ENCODE measurements at places on chromosomes 5 and 9. TPM values are rescaled to one million over a fixed set of nuclear protein-coding genes. Genes with fewer than 3 reads are reported as not detected.

Gene ORM2
- total RNA-seq, result not detected

Gene PHAX
- 33.3 TPM for total RNA-seq

Gene EFNA5
- total RNA-seq, result not detected

Gene OBP2B
- total RNA-seq, result not detected

Gene STPG3
- total RNA-seq, result 0.37 TPM

Gene C9
- total RNA-seq, result not detected

Gene CENPK
- total RNA-seq, result 15.1 TPM

Gene CFAP77
- total RNA-seq, result not detected

Gene BARHL1
- not detected for total RNA-seq

Gene PCDHA9
- not detected for total RNA-seq

Gene SLC34A3
- total RNA-seq, result not detected

Gene HCN1
- not detected for total RNA-seq

Gene ECM2
- total RNA-seq, result not detected

Gene OR1Q1
- not detected for total RNA-seq

DNA sequence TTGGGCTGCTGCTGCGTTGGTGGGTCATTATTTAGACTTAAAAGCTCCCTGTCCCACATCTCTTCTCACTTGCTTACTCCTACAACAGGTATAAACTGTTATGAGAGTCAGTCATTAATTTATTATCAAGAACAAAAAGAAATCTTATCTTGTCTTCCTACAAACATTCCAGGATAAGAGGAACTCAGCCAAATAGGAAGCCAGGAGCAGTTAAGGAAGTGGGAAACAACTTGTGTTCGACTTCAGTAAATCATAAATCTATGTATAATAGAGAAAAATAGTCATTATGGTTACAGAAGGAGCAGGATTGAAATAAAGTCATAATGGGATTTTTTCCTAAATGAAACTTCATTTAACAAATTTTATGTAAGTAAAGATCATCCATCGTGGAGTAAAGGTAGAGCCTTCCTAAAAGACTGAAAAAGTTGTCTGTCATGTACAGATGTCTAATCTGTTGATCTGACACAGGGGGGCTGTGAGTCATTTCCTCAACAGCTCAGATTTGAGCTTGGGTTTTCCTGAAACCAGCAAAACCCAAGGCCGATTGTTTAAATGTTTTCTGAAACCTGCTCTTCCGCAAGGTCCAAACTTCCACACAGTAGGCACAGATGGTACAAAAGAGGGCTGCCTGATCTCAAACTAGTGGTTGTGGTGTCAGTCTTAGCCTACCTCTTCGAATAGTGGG, 25.3 kb upstream of the LRRTM2 start:
- no peak for DNase-seq
- H3K36me3 ChIP-seq, result peaks cover 46% of the 10 kb centered on the region
- H3K4me3 ChIP-seq, result no peak overlapping the region
- H3K27ac ChIP-seq, result no peak overlapping the region
- H3K4me1 ChIP-seq, result peaks cover 13% of the 10 kb centered on the region

- H3K4me3 ChIP-seq, result no peak overlapping the region
- no peaks in the 10 kb centered on the region for H3K36me3 ChIP-seq
- DNase-seq, result no peak
- H3K27me3 ChIP-seq, result peaks cover 5% of the 10 kb centered on the region
- H3K27ac ChIP-seq, result no peak overlapping the region
These were observed 71.1 kb upstream of the NEURL1B start for GRCh38 chr5:172569861-172570558.

GRCh38 chr5:7873216-7873615, 4.3 kb downstream of the MTRR start:
- peaks cover 72% of the 10 kb centered on the region for H3K36me3 ChIP-seq
- no peak for DNase-seq
- peak overlapping the region; percentile 20 for H3K27ac ChIP-seq
- peaks cover 46% of the 10 kb centered on the region for H3K4me1 ChIP-seq

GRCh38 chr5:61965490-61965889, 340.5 kb upstream of the KIF2A start:
- no peak overlapping the region for H3K27ac ChIP-seq
- no peak overlapping the region for H3K4me3 ChIP-seq
- no peaks in the 10 kb centered on the region for H3K4me1 ChIP-seq
- peaks cover 4% of the 10 kb centered on the region for H3K27me3 ChIP-seq
- no peaks in the 10 kb centered on the region for H3K36me3 ChIP-seq

DNA sequence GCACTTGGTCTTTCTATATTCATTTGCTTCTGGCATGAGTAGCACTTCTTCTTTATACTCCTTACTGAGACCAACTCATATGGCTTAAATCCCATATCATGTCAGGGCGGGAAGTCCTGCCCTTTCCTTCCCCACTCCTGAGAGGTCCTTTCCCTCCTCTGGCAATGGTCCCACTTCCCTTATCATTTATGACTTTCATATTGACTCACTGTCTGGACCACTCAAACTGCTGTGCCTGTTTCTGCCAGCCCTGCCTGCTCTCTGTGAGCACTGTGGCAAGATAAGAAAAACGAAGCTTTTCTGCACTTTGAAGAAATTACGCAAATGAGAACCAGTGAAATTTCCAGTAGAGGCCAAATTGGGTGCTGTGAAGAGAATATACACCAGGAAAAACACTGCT, 58.1 kb downstream of the ZNF474 start:
- H3K27me3 ChIP-seq, result peaks cover 7% of the 10 kb centered on the region
- no peak for DNase-seq
- H3K36me3 ChIP-seq, result no peaks in the 10 kb centered on the region
- no peak overlapping the region for H3K27ac ChIP-seq

DNA sequence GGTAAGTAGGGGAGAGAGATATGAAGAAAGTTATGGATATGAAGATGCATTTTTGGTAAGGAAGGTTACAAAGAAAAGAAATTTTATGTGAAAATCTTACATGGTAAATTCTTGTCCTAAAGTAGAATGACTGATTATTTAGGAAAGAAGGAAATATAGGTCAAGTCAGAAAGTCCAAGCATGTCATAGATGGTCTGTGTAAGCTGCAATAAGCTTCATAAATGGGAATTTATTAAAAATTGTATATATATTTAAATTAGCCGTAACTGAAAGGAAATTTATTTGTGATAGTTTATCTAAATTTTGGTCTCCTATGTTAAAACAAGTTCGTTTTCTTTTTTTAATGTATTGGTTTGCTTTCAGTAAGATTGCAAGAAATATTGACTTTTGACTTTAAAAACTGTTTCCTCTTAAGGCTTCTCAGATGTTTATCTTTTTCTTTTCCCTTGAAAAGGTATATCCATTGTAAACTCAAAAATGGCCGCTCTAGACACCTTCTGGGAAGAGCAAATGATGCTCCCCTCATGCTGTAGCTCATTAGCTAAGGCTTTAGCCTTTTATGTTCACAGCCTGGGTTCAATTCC, 46.8 kb upstream of the HAPLN1 start:
- H3K4me1 ChIP-seq, result no peaks in the 10 kb centered on the region
- no peak for DNase-seq
- no peak overlapping the region for H3K27ac ChIP-seq
- no peaks in the 10 kb centered on the region for H3K36me3 ChIP-seq

GRCh38 chr5:136212252-136212721, 19.3 kb upstream of the SMIM32 start:
- H3K27me3 ChIP-seq, result peaks cover 20% of the 10 kb centered on the region
- no peaks in the 10 kb centered on the region for H3K36me3 ChIP-seq
- no peak overlapping the region for H3K27ac ChIP-seq
- no peak overlapping the region for H3K4me3 ChIP-seq
- peak; percentile 37 for DNase-seq

- H3K27me3 ChIP-seq, result peaks cover 11% of the 10 kb centered on the region
- DNase-seq, result no peak
- H3K36me3 ChIP-seq, result no peaks in the 10 kb centered on the region
- no peak overlapping the region for H3K27ac ChIP-seq
These were observed 25.4 kb downstream of the EPB41L4B start for GRCh38 chr9:109295221-109296130.

GRCh38 chr5:114360816-114361723, 800 bp upstream of the KCNN2 start:
- DNase-seq, result no peak
- peaks cover 9% of the 10 kb centered on the region for H3K4me1 ChIP-seq
- no peak overlapping the region for H3K4me3 ChIP-seq
- no peak overlapping the region for H3K27ac ChIP-seq
- H3K27me3 ChIP-seq, result peaks cover 50% of the 10 kb centered on the region

DNA sequence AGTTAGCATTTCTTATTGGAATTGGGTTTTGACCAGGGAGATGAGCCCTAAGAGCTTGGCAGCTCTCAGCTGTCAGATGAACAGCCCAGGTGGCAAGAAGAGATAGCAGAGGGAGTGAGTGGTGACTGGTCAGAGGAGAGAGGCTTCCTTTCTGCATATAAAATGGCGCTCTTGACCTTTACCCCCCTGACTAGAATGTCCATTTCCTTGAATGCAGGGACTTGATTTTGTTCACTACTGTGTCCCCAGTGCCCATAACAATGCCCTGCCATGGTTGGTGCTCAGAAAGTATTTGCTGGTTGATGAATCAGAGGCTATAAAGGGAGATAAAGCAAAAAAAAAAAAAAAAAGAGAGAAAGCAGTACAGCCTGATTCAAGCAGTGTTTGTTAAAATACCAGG, 7.2 kb downstream of the CHMP5 start:
- no peaks in the 10 kb centered on the region for H3K27me3 ChIP-seq
- H3K27ac ChIP-seq, result no peak overlapping the region
- DNase-seq, result no peak

DNA sequence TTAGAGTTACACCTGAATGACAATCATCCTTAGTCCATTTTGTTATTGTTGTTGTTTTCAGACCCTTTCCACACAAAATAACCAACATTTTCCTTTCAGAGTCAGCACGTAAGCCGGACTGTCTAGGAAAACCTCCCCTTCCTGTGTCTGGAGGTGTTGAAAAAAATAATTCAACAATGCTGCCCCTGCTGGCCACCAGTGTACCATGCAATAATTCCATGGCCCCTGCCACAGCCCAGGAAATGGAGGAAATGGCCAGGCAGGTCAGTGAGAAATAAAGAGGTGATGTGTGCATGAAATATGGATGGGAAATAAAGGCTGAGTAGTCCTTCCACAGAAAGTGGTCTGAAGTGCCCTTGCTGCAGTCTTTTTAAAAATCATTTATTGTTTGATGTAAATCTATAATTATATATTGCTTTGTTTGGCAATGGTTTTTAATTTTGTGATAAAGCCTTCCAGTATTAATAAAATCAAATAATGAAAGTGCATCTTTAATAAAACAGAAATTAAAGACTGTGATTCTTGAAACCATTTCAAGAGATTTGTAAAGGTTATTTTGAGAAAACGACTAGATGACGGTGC, 152.8 kb upstream of the PAPPA start:
- DNase-seq, result no peak
- no peaks in the 10 kb centered on the region for H3K36me3 ChIP-seq

DNA sequence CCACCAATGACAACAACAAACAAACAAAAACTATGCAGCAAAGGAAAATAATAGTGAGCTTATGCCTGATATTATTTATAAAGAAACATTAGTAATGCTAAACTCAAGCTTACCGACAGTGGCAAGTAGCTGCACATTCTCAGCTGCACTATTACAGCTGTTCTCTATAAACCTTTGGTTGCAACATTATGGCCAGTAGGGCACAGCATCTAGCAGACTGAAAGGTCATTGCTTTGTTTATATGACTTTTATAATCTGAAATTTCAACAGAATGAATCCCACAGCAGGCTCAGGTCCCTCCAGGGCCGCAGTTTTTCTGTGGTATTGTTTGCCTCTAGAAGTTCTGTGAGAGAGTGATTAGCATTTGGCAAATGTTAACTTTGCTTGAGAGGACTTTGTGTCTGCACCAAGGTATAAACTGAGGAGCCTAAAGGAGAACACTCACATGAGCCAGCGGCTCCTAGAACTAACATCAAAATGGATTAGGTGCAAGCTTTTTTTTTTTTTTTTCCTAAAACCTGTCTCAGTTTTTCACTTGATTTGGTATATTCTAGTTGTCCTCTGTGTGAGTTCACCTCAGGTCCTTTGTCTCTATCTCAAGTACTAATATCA, 58.3 kb downstream of the IZUMO3 start:
- no peaks in the 10 kb centered on the region for H3K27me3 ChIP-seq
- no peaks in the 10 kb centered on the region for H3K36me3 ChIP-seq
- DNase-seq, result no peak

DNA sequence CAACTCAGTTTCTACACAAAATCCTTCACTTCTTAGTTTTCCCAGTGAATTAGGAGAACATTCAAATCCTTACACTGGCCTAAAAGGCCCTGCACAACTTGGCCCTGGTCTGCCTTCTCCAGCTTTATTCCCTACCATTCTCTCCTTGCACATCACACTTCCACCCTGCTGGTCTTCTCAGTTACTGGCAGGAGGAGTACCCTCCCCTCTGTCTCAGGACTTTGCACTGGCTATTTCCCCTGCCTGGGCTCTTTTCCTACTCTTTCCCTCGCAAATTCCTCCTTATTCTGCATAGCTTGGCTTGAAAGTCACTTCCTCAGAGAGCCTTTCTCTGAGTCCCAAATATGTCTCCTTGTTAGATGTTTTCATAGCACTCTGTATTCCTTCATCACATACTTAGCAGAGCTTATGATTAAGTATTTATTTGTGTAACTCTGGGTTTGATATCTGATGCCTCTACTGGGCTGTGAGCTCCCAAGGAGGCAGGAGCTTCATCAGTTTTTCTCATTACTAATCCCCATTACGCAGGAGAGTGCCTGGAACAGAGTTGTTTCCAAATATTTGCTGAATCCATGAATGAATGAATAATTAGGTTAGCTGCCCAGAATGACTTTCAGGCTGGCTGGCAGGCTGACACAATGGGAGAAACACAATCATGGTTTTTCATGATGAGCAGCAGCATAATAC, 159.8 kb upstream of the KLF9 start:
- H3K4me3 ChIP-seq, result no peak overlapping the region
- no peak overlapping the region for H3K27ac ChIP-seq
- DNase-seq, result no peak
- no peaks in the 10 kb centered on the region for H3K36me3 ChIP-seq

All from activated B cell treated with CpG ODN at 0.5 μM for 24 hours (primary cell).